ENCODE measurements at places on chromosomes 4 and X. TPM values are rescaled to one million over a fixed set of nuclear protein-coding genes. Genes with fewer than 3 reads are reported as not detected.

Gene TRAM1L1
- total RNA-seq: 0.83 TPM

Gene PNCK
- total RNA-seq: not detected

Gene MPP1
- 24.2 TPM for total RNA-seq

Gene GABRG1
- 1.4 TPM for total RNA-seq

Gene TMEM165
- 54.6 TPM for total RNA-seq

Gene CENPVL3
- not detected for total RNA-seq

Gene PNMA6F
- not detected for total RNA-seq

Gene TMPRSS11D
- not detected for total RNA-seq

DNA sequence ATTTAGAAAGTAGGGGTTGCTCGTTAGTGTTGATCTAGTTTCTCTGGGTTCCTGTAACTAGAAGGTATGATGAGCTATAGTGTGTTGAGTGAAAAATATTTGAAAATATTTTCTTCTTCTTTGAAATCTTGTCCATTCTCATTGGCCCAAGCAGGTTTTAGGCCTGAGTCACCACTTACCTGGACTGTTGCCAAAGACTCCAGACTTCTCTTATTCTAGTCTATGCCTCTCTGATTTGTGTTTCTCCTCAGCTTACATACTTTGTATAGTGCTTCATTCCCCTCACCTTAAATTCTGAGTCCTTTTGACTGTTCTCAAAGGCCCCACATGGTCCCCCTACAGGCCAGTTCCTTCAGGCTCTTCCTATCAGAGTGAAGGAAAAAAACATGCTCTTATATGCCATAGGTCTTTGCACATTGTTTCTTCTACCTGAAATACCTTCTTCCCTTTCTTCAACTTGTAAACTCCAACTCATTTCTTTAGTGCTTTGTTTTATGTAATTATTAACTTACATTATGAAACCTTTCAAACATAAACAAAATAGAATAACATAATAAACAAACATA is 258.2 kb downstream of the PPP1R2C start:
- H3K4me1 ChIP-seq: no peaks in the 10 kb centered on the region
- no peaks in the 10 kb centered on the region for H3K36me3 ChIP-seq
- H3K27ac ChIP-seq: no peak overlapping the region
- DNase-seq: no peak
- no peaks in the 10 kb centered on the region for H3K27me3 ChIP-seq
- no peak overlapping the region for H3K4me3 ChIP-seq

GRCh38 chr4:168536448-168536847 is 39.6 kb downstream of the PALLD start:
- no peaks in the 10 kb centered on the region for H3K27me3 ChIP-seq
- H3K4me3 ChIP-seq: no peak overlapping the region
- H3K36me3 ChIP-seq: no peaks in the 10 kb centered on the region

DNA sequence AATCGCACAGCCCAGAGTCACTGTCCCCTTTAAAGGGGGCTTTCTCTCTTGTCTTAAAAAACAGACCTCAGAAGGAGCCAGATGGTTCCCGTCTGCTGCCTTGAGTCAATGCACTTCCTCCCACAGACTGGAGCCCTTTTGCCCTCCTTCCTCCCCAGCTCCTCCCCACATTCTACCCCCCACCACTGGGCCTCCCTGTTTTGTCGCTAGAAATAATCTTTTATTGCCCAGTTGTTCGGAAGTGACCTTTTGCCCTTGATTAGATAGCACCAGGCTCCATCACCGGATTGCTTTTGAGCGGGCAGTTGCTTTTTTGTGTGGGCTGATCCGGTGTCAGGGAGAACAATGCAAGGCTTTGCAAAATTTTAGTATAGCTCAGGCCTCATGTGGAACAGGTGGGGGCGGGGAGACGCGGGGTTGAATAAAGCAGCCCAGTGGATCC is 47.7 kb downstream of the SPRY1 start:
- DNase-seq: peak; percentile 49
- H3K27me3 ChIP-seq: no peaks in the 10 kb centered on the region
- H3K36me3 ChIP-seq: no peaks in the 10 kb centered on the region
- peaks cover 3% of the 10 kb centered on the region for H3K4me1 ChIP-seq
- H3K27ac ChIP-seq: no peak overlapping the region

DNA sequence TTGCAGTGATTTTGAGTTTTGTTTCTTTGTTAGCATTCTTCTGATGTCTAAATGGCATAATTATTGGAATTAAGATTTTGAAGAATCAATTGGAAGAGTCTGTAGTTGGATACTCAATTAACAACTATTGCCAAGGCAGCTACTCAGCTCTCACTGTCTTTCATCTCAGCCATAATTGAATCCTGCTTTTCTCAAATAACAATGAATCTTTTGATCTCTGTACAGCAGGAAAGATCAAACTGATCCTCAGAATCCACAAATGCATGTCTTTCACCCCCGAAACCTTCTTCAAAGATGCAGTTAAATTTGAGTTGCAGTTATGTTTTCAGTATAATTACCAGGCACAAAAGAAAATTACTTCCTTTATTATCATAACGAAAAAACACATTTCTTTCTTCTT is 86.2 kb downstream of the MAD2L1 start:
- H3K27ac ChIP-seq: no peak overlapping the region
- no peak for DNase-seq
- H3K36me3 ChIP-seq: no peaks in the 10 kb centered on the region

GRCh38 chrX:133440081-133440796 is 24.9 kb upstream of the GPC4 start:
- DNase-seq: no peak
- no peaks in the 10 kb centered on the region for H3K27me3 ChIP-seq
- no peak overlapping the region for H3K27ac ChIP-seq
- no peaks in the 10 kb centered on the region for H3K4me1 ChIP-seq
- H3K36me3 ChIP-seq: no peaks in the 10 kb centered on the region

GRCh38 chr4:8171266-8171665 is 12.7 kb upstream of the ABLIM2 start:
- DNase-seq: no peak
- H3K4me3 ChIP-seq: no peak overlapping the region
- no peaks in the 10 kb centered on the region for H3K4me1 ChIP-seq
- H3K27me3 ChIP-seq: no peaks in the 10 kb centered on the region

GRCh38 chrX:11540532-11541377 is 125.0 kb downstream of the ARHGAP6 start:
- no peaks in the 10 kb centered on the region for H3K4me1 ChIP-seq
- no peaks in the 10 kb centered on the region for H3K27me3 ChIP-seq
- no peaks in the 10 kb centered on the region for H3K36me3 ChIP-seq
- DNase-seq: no peak
- no peak overlapping the region for H3K4me3 ChIP-seq

- H3K4me1 ChIP-seq: no peaks in the 10 kb centered on the region
- H3K27me3 ChIP-seq: no peaks in the 10 kb centered on the region
- H3K27ac ChIP-seq: no peak overlapping the region
- no peaks in the 10 kb centered on the region for H3K36me3 ChIP-seq
These were observed 483.5 kb downstream of the ARAP2 start for GRCh38 chr4:35760807-35761206.

DNA sequence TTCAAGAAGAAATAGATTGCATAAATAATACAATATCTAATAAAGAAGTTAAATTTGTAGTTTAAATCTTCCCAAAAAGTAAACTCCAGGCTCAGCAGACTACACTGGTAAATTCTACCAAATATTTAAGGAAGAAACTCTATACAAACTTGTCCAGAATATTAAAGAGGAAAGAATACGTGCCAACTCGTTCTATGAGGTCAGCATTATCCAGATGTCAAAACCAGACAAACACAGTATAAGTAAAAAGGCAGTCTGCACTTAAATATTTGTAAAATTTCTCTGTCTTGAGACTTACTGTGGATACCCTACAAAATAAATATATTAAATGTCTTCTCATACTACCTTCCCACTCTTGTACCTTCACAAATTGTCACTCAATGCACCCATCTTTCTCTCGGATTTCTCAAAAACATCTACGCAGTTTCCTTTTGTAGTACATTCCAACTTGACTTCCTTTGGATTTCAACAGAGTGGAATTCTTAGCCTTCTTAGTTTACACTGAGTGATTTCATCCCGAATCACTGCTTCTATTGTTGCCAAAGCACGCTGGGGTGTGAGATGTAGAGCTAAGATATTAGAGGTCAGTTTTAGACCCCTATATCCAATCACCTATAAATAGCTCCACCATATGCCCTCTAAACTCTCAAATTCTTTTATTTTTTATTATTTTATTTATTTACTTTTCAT is 71.6 kb upstream of the MAB21L2 start:
- no peaks in the 10 kb centered on the region for H3K27me3 ChIP-seq
- H3K4me1 ChIP-seq: no peaks in the 10 kb centered on the region
- DNase-seq: no peak
- H3K4me3 ChIP-seq: no peak overlapping the region
- no peak overlapping the region for H3K27ac ChIP-seq
- no peaks in the 10 kb centered on the region for H3K36me3 ChIP-seq

DNA sequence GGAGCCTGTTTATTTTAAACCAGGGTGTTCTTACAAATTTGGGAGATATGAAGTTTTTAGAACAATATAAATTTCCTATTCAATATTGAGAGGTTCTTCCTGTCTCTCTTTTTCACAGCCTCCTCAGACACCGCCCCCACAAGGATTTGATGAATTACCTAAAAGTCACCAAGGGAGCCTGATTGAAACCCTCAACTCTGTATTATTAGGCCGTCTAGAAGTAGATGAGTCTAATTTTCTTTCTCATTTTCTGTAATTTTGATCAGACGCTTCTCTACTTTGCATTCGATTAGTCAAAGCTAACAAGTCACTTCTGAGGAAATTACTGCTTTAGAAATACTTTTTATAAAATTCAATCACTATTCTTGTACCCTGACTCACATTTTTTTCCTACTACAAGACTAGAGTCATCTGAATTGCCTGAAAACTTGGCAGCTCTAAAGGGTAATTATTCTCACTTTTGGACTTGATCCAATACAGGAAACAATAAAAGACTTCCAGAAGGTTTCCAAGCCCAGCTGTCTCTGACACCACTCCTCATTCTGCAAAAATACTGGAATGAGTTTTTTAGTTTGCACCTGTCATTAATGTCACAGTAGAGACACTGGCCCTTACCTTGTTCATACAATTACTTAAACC is 111.2 kb downstream of the ELOVL6 start:
- peaks cover 3% of the 10 kb centered on the region for H3K4me1 ChIP-seq
- H3K27me3 ChIP-seq: no peaks in the 10 kb centered on the region
- no peak overlapping the region for H3K4me3 ChIP-seq
- H3K36me3 ChIP-seq: no peaks in the 10 kb centered on the region
- DNase-seq: no peak

- no peaks in the 10 kb centered on the region for H3K36me3 ChIP-seq
- DNase-seq: no peak
- no peaks in the 10 kb centered on the region for H3K27me3 ChIP-seq
- H3K4me3 ChIP-seq: no peak overlapping the region
- H3K4me1 ChIP-seq: no peaks in the 10 kb centered on the region
- no peak overlapping the region for H3K27ac ChIP-seq
These were observed 183.0 kb downstream of the CRLF2 start for GRCh38 chrX:1029494-1029893.

DNA sequence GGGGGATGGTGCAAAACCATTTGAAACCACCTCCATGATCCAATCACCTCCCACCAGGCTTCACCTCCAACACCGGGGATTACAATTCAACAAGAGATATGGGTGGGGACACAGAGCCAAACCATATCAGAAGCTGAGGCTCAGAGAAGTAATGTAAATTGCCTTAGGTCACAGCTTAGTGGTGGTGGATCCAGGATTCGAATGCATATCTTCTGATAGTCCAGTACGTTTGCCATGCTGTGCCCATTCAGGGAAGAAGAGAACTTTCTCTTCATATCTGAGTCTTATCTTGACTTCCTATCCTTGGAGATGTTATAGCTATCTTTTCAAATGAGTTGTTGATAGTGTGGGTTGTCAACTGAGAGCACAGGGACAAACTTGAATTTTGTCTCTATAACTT is 325.5 kb downstream of the ZIC3 start:
- no peaks in the 10 kb centered on the region for H3K27me3 ChIP-seq
- no peak for DNase-seq
- no peak overlapping the region for H3K4me3 ChIP-seq
- H3K4me1 ChIP-seq: no peaks in the 10 kb centered on the region
- H3K36me3 ChIP-seq: no peaks in the 10 kb centered on the region

DNA sequence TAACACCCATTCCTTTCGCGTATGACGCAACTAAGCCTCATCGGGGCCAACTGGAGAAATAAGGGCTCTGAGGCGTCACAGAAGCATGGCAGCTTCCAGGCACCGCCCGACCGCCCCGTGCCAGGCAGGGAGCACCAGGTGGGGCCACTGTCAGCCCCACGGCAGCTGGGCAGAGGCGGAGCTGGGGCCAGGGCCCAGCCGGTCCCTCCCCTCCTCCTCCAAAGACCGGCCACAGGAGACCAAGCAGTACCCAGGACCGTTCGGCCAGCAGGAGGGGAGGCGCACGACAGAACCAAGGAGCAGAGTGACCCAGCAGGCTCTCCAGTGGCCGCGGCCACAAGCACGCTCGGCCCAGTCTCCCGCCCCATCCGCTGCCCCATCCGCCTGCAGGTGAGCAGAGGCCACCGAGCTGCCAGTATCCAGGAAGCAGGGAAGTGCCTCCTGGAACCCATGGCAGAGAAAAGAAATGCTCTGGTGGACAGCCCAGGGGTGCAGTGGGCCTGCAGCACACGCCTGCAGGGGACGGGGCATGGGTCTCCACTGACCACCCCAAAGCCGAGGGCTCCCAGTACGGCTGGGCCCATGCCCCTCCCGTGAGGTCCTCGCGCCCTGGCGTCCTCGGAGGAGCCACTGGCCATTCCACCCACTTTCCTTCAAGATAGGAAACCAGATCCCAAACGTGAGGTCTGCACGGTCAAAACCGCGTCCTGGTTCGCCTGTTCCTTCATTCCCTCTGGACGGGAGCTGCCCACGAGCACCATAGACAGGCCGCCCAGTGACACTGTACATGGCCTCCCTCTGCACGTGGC is 9.6 kb downstream of the CTBP1 start:
- peaks cover 9% of the 10 kb centered on the region for H3K4me1 ChIP-seq
- H3K36me3 ChIP-seq: no peaks in the 10 kb centered on the region
- H3K27me3 ChIP-seq: no peaks in the 10 kb centered on the region
- no peak overlapping the region for H3K4me3 ChIP-seq

GRCh38 chr4:25351777-25352416 is 25.2 kb upstream of the ANAPC4 start:
- no peaks in the 10 kb centered on the region for H3K36me3 ChIP-seq
- no peak for DNase-seq
- H3K4me3 ChIP-seq: no peak overlapping the region
- no peaks in the 10 kb centered on the region for H3K27me3 ChIP-seq

DNA sequence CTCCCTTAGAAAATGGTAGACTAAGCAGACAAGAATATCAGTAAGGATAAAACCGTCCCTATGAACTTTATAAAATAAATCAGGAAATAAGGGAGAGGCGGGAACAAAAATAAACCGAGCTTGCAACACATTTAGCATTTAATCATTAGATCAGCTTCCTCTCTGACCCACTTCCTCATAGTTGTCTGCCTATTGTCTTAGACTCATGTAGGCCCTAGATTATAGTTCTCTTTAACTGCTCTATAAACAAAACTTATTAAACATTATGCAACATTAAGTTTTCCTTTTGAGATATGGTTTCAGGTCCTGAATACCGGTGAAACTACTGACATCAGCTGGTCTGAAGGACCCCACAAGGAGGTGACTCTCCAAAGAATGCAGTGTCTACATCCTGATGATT is 15.8 kb upstream of the SRD5A3 start:
- no peaks in the 10 kb centered on the region for H3K36me3 ChIP-seq
- DNase-seq: no peak
- H3K4me3 ChIP-seq: no peak overlapping the region
- H3K27me3 ChIP-seq: no peaks in the 10 kb centered on the region
- no peaks in the 10 kb centered on the region for H3K4me1 ChIP-seq
- H3K27ac ChIP-seq: no peak overlapping the region

GRCh38 chr4:47816748-47817147 is 21.1 kb downstream of the CORIN start:
- H3K36me3 ChIP-seq: no peaks in the 10 kb centered on the region
- H3K4me3 ChIP-seq: no peak overlapping the region
- H3K4me1 ChIP-seq: no peaks in the 10 kb centered on the region

Measured in ovary (tissue), 10 donors.